ENCODE measurements at places on chromosomes 12 and 14.

- no peak for DNase-seq
Observed at GRCh38 chr14:58428118-58428683, 682 bp downstream of the KIAA0586 start.

- DNase-seq, result no peak
Observed at GRCh38 chr12:47219243-47219642, 139.5 kb upstream of the AMIGO2 start.

DNA sequence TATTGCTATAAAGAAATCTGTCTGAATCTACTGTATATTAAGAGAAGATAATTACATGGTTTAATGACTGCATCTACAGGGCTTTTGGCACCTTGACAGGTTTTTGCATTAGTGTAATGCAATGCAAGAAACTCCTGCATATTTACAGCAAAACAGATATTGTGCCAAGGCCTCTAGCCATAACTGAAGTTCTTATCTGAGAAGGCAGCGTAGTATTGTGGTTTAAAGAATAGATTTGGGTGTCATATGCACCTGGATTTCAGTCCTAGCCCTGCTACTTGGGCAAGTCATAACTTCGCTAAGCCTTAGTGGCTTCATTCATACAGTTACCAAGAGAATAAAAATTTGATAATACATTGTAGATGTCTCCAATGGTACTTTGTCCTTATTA, 350.1 kb downstream of the CCDC91 start:
- no peak for DNase-seq

- no peak for DNase-seq
Observed at GRCh38 chr14:64417055-64417770, 29.1 kb downstream of the MTHFD1 start.

- DNase-seq, result no peak
Observed at GRCh38 chr14:89425931-89426330, 8.9 kb upstream of the FOXN3 start.

- peak; percentile 8 for DNase-seq
Observed at GRCh38 chr12:103884316-103884715, 43.3 kb upstream of the NT5DC3 start.

DNA sequence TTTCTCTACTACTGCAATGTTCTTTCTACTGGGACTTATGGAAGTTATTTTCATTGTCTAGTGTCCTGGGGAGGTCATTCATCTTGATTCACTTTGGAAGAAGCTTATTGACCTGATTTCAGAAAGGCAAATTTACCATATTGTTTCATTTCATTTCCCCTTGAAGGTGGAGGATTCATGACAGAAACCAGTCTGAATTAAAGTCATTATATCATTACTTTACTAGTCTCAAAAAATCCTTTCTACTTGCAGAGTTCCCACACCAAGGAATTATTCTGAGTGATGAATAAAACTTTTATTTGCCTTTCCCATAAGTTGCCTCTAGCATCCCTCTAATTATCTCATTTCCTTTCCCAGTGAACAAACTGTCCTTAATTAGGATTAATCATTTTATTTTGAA, 163.8 kb downstream of the RASSF9 start:
- no peak for DNase-seq

- no peak for DNase-seq
Observed at GRCh38 chr12:59972905-59973304, 377.1 kb downstream of the SLC16A7 start.

- no peak for DNase-seq
Observed at GRCh38 chr14:97641827-97642226, 844.6 kb downstream of the VRK1 start.

DNA sequence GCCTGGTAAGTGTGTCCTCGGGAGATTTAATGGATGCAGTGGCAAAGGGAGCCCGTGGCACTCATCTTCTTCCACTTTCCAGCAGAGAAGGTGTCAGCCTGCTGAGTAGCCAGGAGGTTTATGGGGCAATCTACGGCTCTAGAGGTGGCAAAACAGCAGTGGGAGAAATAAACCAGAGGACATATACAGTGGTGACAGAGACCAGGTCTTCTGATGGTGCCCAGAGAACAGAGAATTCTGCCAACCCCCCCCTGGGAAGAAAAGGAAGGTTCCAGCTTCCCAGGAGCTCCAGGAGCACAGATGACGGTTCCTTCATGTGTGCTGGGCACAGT, 43.0 kb downstream of the SMIM41 start:
- no peak for DNase-seq

- no peak for DNase-seq
Observed at GRCh38 chr12:20024194-20024593, 344.1 kb upstream of the PDE3A start.

GRCh38 chr12:6280053-6280469, 30.4 kb upstream of the PLEKHG6 start:
- DNase-seq, result no peak

DNA sequence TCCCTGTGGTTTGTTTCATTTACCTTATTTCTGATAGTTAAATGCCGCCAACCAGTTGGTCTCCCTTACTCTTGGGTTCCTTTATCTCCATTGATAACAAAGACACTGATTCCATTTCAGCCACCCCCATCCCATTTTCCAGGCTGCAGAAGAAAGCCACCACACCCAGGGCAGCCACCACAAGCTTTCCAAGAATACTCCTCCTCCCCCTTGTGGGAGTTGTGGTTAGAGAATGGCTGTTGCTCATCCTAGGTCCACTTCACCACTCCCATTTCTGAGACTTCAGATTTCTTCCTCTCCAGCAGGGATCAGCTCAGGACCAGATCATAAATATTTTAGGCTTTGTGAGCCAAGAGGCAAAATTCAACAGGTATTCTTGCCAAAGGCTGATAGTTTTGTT, 73.9 kb downstream of the ANO4 start:
- DNase-seq, result no peak

GRCh38 chr12:26128168-26128567, 3.3 kb upstream of the BHLHE41 start:
- DNase-seq, result no peak

GRCh38 chr14:45249856-45250575, 3.0 kb downstream of the MIS18BP1 start:
- DNase-seq, result no peak

GRCh38 chr12:66127650-66128049, 2.9 kb downstream of the LLPH start:
- DNase-seq, result no peak

DNA sequence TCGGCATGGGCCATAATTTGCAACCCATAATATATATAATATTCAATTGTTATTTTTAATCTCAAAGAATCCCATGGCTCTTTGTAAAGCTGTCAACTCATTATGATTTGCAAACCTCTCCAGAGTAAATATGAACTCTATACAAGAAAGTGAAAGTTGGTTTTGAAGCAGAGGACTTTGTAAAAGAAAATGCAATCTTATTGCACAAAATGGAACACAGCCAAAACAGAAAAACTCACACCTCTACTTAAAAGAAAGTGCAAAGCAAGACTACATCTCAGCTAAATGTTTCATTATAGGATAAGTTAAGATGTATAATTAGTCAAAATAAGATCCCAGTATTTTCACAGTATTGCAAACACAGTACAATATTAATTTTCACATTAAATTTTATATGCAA, 111.2 kb upstream of the FLRT2 start:
- no peak for DNase-seq

GRCh38 chr12:66516561-66516960, 162.3 kb downstream of the GRIP1 start:
- DNase-seq, result no peak

DNA sequence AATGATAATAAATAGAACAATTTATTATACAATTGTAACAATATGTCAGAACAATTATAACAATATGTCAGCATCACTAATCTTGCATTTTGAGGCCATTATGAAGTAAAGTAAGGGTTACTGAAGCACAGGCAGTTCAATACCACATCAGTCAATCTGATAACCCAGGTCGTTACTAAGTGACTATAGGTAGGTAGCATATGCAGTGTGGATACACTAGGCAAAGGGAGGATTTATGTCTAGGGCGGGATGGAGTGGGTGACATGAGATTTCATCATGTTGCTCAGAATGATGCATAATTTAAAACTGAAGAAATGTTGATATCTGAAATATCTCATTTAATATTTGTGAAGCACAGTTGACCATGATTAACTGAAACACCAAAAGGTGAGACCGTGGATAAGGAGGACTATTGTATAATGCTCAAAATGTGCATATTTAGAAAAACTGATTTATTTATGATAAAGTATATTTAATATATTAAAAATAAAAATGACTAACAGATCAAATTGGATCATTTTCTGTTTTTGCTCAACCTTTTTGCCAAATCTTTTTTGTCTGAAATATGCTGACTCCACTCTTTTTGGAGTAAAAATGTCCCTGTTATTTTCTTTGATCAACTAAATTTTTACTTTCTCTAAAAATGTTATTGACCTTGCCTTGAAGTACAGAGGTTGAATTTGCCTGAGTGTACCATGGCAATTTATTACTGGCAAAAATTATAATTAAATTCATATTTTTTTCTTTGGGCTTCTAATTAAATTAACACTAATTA, 1189.4 kb upstream of the USP15 start:
- DNase-seq, result no peak

GRCh38 chr12:113762882-113763816, 203.0 kb downstream of the RBM19 start:
- no peak for DNase-seq

GRCh38 chr14:103103461-103104388, 9.2 kb downstream of the EXOC3L4 start:
- no peak for DNase-seq

DNA sequence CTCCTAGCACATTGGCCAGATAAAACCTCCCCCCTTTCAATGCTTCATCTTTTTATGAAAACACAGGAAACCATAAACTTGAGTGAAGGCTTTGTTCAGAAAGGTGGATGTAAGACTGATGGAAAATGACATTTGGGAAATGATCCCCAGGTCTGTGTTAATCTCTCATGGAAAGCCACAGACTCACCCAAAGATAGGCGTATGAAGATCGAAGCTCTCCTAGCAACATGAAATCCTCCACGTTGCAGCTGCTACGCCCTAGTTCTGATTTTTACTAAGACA, 63.4 kb upstream of the PTGR2 start:
- DNase-seq, result no peak

- no peak for DNase-seq
Observed at GRCh38 chr12:59660921-59661597, 65.2 kb downstream of the SLC16A7 start.

DNA sequence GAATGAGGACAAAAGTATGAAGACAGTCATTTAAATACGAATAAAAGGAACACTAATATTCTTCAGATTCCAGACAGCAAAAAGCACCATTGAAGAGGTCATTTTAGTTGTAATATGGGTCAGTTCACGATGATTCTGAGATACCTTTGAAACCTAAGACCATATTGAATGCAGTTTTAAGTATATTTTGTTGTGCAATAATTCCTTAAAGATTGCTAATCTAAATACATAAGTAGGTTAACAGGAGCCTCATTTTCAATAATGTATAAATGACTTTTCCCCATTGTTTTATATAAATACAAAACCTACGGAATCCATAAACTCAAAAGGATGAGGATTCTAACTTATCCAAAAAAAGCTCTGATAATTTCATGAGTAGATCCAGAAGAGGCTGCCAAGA, 5.8 kb downstream of the GNS start:
- DNase-seq, result no peak

GRCh38 chr12:124440841-124441381, 126.5 kb downstream of the NCOR2 start:
- DNase-seq, result no peak

- no peak for DNase-seq
Observed at GRCh38 chr14:102821252-102821651, 44.0 kb downstream of the TRAF3 start.

DNA sequence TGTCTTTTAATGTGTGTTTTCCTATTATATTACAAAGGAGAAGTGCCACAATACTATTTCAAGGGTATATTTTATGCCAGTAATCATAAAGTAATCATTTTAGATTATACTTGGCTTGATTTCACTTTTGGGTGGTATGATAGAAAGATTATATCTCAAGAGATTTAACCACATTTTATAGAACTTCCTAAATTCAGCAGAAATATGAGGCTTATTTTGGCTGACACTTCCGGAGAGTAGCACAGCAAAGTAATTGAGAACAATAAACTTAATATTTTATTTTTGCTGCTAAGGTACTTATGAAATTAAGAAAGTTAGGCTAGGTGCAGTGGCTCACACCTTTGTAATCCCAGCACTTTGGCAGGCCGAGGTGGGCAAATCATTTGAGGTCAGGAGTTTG, 319.1 kb downstream of the NPAS3 start:
- DNase-seq, result no peak

- DNase-seq, result no peak
Observed at GRCh38 chr12:118183155-118183554, 47.2 kb downstream of the PEBP1 start.

DNA sequence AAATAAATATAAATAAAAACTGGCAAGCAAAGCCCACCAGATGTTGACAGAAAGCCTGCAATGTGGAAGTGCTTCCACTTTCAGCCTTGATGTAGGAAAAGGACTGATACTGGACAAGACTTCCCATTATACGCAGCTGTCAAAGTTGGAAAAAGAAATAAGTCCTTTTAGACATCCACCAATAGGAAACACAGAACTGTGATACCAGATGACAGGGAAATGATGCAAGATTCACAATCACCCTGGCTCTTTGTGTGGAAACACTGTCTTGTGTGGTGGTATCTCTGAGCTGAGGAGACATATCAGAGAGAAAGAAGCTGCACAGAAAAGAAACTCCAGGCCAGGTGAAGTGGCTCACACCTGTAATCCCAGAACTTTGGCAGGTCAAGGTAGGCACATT, 13.8 kb upstream of the METAP2 start:
- DNase-seq, result no peak

DNA sequence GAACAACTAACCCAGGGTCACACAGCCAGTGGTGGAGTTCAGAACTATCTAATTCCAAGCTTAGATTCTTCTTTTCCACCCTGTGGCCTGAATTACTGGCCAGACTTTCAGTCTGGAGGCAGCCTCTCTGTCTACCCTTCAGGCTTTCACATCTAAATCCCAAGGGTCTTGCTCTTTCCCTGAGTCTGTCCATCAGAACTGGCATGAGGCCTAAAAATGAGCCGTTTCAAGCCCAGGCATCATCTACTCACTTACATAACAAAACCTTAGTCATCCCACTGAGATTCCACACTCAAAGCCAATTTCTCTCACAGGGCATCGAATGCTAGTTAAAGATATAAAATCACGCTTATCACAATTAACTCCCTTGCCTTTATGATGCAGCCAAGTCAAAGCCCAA, 1.3 kb upstream of the PTGDR start:
- DNase-seq, result no peak

- no peak for DNase-seq
Observed at GRCh38 chr14:21184254-21184653, 28.4 kb upstream of the OR5AU1 start.

GRCh38 chr12:57782243-57782607, 362 bp upstream of the TSFM start:
- DNase-seq, result no peak

GRCh38 chr12:90618586-90618985, 336.4 kb downstream of the CCER1 start:
- no peak for DNase-seq
